Nephron progenitor cell (in vitro differentiated cells): ENCODE measurements at places on chromosomes 13 and 19.
A peak's percentile ranks its signal among the peaks of the same experiment; 100 is the strongest.

DNA sequence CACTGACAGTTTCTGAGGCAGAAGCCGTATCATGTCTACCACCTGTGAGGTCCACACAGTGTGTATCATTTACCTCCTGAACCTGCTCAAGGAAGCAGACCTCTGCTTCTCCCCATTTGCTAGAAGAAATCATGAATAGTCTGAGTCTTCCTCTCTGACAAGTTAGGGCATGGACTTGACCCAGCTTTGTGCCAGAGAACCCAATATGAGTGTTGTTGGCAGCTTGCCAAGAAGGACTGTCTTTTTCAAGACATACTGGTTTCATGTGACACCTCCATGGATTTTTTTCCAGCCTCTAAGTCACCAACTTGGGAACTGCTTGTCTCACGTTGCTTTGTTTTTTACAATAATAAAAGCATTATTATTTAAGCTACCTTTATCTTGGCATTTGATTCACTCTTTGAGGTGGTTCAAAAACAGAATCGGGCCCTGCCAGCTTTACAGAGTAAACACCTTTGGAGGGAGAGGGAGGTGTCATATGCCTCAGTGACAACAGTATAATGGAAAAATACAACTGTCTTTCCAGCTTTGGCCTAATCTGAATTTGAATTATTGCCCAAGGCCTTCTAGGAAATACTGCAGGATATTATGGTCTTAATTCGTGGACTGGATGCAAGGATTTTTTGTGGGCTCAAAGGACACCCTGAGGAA, 9.6 kb downstream of the ZNF211 start:
- H3K4me3 ChIP-seq: no peak overlapping the region
- H3K4me1 ChIP-seq: no peaks in the 10 kb centered on the region
- peaks cover 76% of the 10 kb centered on the region for H3K36me3 ChIP-seq
- DNase-seq: no peak

DNA sequence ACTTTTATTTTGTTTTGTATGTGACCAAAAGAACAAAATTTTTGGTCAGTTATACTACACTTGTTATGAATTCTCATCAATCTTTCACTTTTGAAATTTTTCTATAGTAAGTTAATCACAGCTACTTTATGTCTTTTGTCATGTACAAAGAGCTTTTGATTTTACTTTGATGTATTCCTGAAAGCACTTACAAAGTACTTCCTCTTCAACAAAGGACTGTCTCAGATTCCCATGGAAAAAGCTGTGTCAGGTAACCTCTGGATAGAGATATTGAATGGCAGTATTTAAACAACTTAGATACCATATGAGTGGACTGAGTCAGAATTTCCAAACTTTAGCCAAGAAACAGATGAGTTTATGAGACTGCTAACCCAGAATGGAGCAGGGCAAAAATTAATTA, 689.3 kb upstream of the ATXN8OS start:
- H3K4me3 ChIP-seq: no peak overlapping the region
- H3K27ac ChIP-seq: no peak overlapping the region
- H3K36me3 ChIP-seq: no peaks in the 10 kb centered on the region
- H3K27me3 ChIP-seq: no peaks in the 10 kb centered on the region

DNA sequence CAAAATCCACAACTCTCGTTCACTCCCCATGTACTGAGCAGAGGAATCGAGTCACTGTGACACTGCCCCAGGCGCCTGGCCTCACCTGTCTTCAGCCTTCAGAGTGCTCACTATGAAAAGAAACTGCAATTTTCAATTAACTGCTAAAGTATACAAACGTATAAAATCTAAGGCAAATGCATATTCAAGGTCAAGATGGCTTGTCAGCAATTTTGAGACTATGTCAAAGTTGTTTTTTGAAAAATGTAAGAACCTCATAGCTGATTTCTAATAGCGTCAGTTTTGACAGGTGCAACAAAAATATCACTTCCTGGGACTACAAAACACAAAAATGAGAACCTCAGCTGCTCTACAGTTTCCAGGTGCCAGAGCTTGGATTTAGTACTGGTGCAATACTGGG, 31.4 kb downstream of the TUBGCP3 start:
- no peak overlapping the region for H3K27ac ChIP-seq
- H3K4me1 ChIP-seq: peaks cover 10% of the 10 kb centered on the region
- peaks cover 69% of the 10 kb centered on the region for H3K36me3 ChIP-seq

DNA sequence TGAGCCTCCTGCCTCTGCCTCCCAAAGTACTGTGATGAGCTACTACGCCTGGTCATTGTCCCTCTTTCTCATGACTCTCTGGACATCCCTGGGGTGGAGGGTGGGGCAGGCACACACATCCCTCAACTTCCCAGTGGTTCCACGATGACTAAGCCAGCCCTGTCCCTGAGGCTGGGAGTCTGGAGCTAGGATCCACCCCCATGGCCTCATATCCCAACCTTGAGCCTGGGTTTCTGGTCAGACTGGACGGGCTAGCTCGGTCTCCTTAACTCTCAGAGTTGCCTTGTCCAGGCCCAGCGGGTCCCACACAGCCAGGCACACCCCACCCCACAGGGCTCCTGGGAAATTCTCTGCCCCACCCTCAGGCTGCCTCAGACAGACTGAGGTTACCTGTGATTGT, 19.6 kb downstream of the IER2 start:
- no peak for DNase-seq
- peaks cover 5% of the 10 kb centered on the region for H3K27me3 ChIP-seq
- peaks cover 69% of the 10 kb centered on the region for H3K4me1 ChIP-seq
- H3K36me3 ChIP-seq: no peaks in the 10 kb centered on the region
- H3K4me3 ChIP-seq: no peak overlapping the region

DNA sequence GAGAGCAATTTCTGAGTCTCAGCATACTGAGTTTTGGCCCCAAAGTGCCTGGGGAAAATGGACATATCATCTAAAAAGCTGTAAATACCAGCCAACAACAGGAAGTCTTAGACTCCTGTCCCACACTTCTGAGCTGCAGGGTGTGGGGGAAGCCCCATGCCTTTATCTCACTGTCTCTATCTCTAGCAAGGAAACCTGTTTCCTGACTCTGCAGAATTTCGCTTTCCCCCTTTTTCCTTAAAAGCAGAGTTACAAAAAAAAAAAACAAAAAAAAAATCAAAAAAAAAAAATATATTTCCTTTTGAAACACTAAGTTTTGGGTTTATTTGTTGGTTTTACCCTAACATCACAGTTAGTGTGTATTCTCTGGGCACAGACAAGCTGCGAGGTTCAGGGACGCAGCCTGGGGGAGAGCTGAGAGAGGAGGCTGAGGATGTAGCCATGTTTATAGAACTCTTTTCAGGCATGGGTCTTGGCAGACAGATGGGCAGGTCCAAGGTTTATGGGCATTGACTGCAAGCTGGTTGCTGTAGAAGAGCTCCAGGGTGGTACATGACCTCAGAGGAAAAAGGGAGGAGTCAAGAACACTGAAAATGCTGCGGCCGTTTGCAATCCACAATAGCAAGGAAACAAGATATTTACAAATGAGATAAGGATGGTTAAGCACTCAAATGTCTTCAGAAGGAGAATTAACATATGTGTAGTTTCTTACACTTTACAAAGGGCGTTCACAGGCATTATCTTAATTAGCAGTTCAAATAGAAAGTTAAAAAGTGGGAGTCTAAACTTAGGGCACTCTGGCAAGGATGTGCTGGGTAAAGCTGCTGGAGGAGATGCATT, 4.9 kb downstream of the MBNL2 start:
- peaks cover 49% of the 10 kb centered on the region for H3K4me1 ChIP-seq
- peak overlapping the region; percentile 60 for H3K4me3 ChIP-seq
- no peak for DNase-seq
- H3K36me3 ChIP-seq: peaks cover 35% of the 10 kb centered on the region
- no peaks in the 10 kb centered on the region for H3K27me3 ChIP-seq

- peaks cover 3% of the 10 kb centered on the region for H3K27me3 ChIP-seq
- no peaks in the 10 kb centered on the region for H3K4me1 ChIP-seq
- DNase-seq: no peak
- H3K4me3 ChIP-seq: no peak overlapping the region
These were observed 2.9 kb upstream of the C13orf42 start for GRCh38 chr13:51113969-51114368.

DNA sequence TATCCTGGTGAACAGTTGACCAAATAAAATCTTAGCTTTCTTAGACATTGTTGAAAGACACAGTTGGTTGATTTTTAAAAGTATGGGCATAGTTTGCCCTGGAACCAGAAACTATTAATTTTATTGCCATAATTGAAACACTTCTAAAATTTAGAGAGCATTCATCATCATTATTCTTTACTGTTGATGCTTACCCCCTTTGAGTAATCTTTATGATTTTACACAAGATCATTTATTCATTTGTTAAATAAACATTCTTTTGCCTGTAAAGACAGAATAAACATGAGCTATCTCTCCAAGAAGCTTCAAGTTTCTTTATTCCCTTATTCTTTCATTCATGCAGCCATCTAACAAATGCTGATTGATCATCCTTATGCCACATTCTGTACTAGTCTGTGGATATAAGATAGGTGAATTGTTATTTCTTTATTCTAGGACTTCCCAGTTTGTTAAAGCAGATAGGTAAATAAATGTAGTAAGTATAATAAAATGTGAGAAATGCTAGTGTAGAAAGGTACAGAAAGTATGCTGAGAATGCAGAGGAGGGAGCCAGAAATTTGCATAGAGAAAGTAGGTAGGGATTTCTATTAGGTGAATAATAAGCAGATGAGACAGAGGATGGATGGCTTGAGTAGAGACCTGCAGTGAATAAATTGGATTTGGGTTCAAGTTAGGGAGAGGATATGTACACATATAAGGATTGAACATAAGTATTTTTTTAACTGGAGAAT, 8.2 kb downstream of the SERTM1 start:
- no peak overlapping the region for H3K27ac ChIP-seq
- H3K4me3 ChIP-seq: no peak overlapping the region
- H3K36me3 ChIP-seq: no peaks in the 10 kb centered on the region
- DNase-seq: no peak

DNA sequence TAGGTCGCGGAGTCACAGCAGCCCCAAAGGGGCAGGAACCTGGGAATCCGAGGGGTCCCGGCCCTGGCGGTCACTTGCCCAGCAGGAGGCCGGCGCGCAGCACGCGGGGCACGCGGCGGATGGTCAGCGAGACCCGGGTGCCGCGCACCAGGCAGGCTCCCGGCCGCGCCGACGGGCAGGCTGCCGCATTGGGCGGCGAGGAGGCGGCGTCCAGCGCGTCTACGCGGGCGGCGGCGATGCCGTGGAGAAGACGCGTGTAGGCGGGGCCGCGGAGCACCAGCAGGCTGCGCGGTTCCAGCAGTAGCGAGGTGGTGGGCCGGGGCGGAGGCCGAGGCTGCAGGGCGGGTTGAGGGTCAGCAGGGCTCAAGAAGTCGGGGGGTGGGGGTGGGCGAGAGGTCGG, 607 bp upstream of the SYNE4 start:
- peak; percentile 79 for DNase-seq
- peaks cover 14% of the 10 kb centered on the region for H3K36me3 ChIP-seq
- H3K27me3 ChIP-seq: peaks cover 7% of the 10 kb centered on the region
- no peak overlapping the region for H3K27ac ChIP-seq
- H3K4me1 ChIP-seq: peaks cover 39% of the 10 kb centered on the region

- H3K27me3 ChIP-seq: peaks cover 7% of the 10 kb centered on the region
- peak overlapping the region; percentile 98 for H3K27ac ChIP-seq
- peak; percentile 91 for DNase-seq
These were observed 2.2 kb upstream of the GSK3A start for GRCh38 chr19:42244347-42245220.
